ENCODE measurements at places on chromosomes 1 and 21. TPM values are rescaled to one million over a fixed set of nuclear protein-coding genes. Genes with fewer than 3 reads are reported as not detected.

Gene GBP5
- 1.0 TPM for polyA plus RNA-seq

Gene ADAMTSL4
- polyA plus RNA-seq, result 50.4 TPM

Gene FBLIM1
- polyA plus RNA-seq, result 584 TPM

Gene PSMA5
- 39.1 TPM for polyA plus RNA-seq

Gene GSTM3
- 146 TPM for polyA plus RNA-seq

Gene IL19
- polyA plus RNA-seq, result not detected

Gene NR1I3
- not detected for polyA plus RNA-seq

Gene XKR8
- 7.5 TPM for polyA plus RNA-seq

Gene ABCB10
- 12.7 TPM for polyA plus RNA-seq

Gene KPRP
- not detected for polyA plus RNA-seq

Gene TNFRSF8
- 1.8 TPM for polyA plus RNA-seq

Gene PRXL2B
- polyA plus RNA-seq, result 6.4 TPM

Gene HSPA6
- 1.4 TPM for polyA plus RNA-seq

Gene FALEC
- polyA plus RNA-seq, result not detected

Gene ADAM30
- polyA plus RNA-seq, result not detected

Gene SLC44A5
- 0.75 TPM for polyA plus RNA-seq

Data from aorta (tissue), 5 donors.